DMS153 (cell line): ENCODE measurements at places on chromosomes 5 and 9.
A peak's percentile ranks its signal among the peaks of the same experiment; 100 is the strongest.

DNA sequence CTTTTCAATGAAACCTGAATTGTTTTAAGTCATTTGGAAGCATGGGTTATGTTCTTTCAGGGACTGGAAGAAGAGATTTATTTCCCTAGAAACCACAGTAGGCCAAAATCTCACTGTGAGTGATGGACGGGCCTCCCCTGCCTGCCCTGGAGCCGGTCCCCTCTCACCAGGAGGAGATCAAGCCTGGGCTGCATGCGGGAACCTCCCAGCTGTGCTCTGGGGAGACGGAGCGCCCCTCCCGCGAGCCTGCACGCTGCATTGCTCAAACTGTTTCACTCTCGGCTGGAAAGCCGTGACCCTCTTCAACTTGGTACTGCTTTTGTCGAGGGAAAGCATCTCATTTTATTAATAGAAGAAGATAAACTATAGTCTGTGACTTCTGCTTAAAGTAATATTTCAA lies 85.4 kb downstream of the IRX2 start:
- no peak for DNase-seq

- peak; percentile 87 for DNase-seq
Observed at GRCh38 chr9:121213136-121213806, 11.6 kb upstream of the RAB14 start.

- no peak for DNase-seq
Observed at GRCh38 chr9:36149197-36149596, 12.7 kb downstream of the GLIPR2 start.

- no peak for DNase-seq
Observed at GRCh38 chr9:88732128-88732527, 197.2 kb downstream of the NXNL2 start.

GRCh38 chr5:107359033-107359915 lies 311.5 kb downstream of the EFNA5 start:
- DNase-seq: no peak

DNA sequence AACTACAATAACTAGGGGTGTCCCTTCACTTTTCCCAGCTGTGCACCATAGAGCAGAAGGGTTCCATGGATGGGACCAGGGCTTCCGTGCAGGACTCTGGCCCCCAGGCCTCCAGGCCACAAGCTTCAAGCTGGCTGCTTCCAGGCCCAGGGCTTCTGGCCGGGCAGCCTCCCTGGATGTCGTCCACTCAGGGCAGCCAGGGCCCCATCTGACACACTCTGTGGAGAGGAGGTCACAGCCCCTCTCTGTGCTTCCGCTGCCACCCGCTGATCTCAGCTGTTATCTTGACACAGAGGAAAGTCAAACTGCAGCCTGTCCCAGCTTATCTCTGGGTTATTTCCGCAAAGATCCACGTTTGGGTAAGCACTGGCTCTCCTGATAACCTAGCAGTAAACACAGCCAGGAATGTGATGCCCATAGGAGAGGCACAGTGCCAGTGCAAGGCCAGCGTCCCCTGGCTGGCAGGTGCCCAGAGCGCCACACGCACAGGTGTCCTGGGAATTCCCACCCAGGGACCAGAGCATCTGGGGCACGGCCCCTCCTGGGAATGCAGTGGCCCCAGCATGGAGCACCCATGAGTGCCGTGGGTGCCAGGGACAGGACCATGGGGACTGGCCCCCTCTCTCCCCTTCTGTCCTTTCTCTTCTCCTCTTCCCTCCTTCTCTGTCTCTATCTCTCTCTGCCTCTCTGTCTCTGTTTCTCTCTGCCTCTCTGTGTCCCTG lies 15.6 kb upstream of the SLC6A19 start:
- peak; percentile 43 for DNase-seq

GRCh38 chr5:74136276-74136825 lies 504.2 kb downstream of the ENC1 start:
- no peak for DNase-seq

- DNase-seq: no peak
Observed at GRCh38 chr5:24232929-24233498, 411.8 kb downstream of the CDH10 start.

- no peak for DNase-seq
Observed at GRCh38 chr5:87560528-87560927, 147.8 kb upstream of the CCNH start.

GRCh38 chr9:106468431-106468830 lies 394.5 kb upstream of the ZNF462 start:
- no peak for DNase-seq

DNA sequence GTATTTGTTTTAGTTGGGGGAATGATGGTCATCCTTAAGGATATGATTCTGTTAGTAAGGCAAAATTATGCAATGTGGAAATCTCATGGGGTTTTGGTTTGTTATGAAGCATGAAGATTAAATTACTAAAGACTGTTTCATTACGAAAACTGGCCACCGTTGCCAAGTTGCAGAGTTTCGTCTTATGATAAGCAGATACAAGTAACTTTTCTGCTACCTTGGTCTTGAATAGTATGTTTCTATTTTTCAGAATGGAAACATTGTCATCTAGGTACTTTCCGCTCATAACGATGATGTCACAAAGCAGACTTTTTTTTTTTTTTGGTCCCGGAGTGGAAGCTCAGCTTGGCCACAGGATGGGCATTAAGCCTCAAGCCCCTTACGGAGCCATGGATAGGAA lies 4.2 kb downstream of the CCNI2 start:
- no peak for DNase-seq

GRCh38 chr5:39223565-39224156 lies 4.3 kb upstream of the FYB1 start:
- no peak for DNase-seq

GRCh38 chr5:138457531-138458275 lies 7.6 kb upstream of the EGR1 start:
- no peak for DNase-seq
